Stimulated activated effector memory CD8-positive, alpha-beta T cell treated with anti-CD3 and anti-CD28 coated beads, Interleukin-12 subunit alpha, Interleukin-12 subunit beta, amount 100 ng/mL, for 72 hours (primary cell): ENCODE measurements at places on chromosomes 16 and 17.
A peak's percentile ranks its signal among the peaks of the same experiment; 100 is the strongest.

- no peak for DNase-seq
Measured at GRCh38 chr17:68248199-68248825, 469 bp downstream of the AMZ2 start.

DNA sequence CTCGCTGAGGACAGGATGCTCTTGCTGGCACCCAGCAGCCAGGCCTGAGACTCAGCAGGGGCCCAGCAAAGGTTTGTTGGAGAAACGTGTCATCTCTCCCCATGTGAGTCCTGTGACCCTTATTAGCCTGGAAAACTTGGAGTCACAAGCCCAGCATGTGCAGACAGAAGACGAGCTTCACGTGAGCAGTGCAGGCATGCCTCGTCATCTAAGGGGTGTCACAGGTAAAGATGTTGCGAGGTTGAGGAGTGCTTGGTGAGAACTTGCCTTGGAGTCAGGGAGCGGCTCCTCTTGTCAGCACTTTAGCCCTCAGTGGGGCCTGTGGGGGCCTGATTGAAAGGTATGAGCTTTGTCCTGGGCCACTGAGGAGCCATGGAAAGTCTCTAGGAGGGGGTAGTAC lies 2.1 kb upstream of the CTRL start:
- no peak for DNase-seq

- DNase-seq = no peak
Measured at GRCh38 chr16:3785413-3785812, 68.1 kb upstream of the TRAP1 start.

DNA sequence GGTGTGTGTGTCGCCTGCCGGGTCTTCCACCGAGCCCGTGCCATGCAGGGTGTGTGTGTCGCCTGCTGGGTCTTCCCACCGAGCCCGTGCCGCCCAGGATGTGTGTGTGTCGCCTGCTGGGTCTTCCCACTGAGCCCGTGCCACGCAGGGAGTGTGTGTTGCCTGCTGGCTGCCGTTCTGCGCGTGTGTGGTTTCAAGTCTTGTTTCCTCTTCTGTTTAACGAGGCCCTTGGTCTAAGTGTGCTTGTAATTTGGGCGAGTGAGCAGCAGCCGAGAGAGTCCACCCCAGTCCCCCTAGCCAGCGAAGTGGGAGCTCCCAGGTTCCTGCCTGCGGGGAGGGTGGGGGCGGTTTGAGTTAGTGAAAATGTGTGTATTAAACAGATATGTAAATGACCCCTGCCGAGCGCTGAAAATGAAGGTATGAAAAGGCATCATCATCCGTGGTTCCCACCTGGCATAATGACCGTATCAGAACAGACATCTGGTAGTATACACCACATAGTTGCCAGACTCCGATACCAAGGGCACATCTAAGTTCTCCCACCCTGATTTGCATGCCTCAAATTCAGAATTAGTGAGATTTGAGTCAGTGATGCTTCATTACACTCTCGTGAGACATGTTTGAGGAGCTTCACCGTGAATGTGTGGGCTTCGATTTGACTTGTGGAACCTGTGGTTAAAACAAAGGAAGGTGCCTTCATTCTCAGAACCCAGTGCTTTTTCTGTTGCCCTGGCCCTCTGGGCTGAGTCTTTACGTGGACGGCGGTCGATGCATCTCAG lies 114.5 kb upstream of the CHMP6 start:
- DNase-seq = peak; percentile 56

DNA sequence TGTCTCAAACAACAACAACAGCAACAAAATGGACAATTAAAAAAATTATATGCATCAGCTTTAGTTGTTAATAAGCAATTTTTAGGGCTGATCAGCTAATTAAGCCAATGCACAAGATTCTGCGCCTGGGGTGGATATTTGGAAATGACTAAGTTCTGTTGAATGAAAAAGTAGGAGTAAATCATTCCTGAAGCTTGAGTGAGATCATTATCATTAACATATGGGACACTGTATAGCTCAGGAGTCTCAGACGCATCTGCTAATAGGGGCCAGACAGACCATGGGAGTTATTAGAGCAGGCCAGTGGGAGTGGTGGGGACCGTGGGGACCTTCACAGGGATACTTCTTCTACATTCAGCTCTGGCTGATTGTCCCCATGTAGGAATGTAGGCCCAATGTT lies 22.8 kb downstream of the IRX5 start:
- no peak for DNase-seq
